IMR-90 (cell line): ENCODE measurements at places on chromosomes 7 and 10.

GRCh38 chr10:67818323-67818722 is 19.7 kb downstream of the DNAJC12 start:
- no peaks in the 10 kb centered on the region for H3K4me1 ChIP-seq
- no peak overlapping the region for H3K27ac ChIP-seq
- peak; percentile 44 for DNase-seq
- no peaks in the 10 kb centered on the region for H3K36me3 ChIP-seq
- H3K27me3 ChIP-seq = no peaks in the 10 kb centered on the region

DNA sequence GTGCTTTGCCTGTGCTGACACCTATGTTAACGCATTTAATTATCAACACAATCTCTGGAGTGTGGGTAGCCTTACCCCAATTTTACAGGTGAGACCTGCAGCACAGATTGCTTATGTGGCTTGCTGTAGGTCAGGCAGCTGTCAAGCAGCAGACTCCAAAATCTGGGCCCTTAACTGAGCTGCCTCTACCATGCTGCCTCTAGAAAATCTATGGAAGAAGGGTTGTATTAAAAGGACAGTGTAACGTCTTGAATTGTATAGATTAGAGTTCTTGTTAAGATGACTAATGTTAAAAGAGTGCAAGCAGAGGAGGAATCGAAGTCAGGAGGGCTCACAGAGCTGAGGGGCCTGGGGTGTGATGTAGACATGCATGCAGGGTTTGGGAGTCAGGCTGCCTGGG is 1.2 kb upstream of the PON3 start:
- H3K27me3 ChIP-seq = peaks cover 4% of the 10 kb centered on the region
- no peaks in the 10 kb centered on the region for H3K4me1 ChIP-seq
- no peak overlapping the region for H3K27ac ChIP-seq
- DNase-seq = no peak

DNA sequence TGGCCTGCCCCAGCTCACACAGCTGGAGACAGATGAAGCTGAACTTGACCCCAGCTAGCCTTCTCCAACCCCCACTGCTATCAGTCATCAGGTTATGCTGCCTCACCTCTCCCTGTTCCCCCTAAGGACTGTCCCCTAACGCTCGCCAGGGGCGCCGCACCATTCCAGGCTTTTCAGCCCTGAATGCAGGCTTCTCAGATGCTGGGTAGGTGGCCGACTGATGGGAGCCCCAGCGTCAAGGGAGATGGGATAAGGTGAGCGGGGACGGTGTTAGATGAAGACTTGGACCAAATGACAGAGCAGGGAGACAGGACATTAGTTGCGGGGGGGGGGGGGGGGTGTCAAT is 15.8 kb upstream of the OPALIN start:
- DNase-seq = no peak
- no peaks in the 10 kb centered on the region for H3K4me1 ChIP-seq
- H3K27me3 ChIP-seq = peaks cover 14% of the 10 kb centered on the region
- no peak overlapping the region for H3K27ac ChIP-seq
- no peaks in the 10 kb centered on the region for H3K36me3 ChIP-seq

DNA sequence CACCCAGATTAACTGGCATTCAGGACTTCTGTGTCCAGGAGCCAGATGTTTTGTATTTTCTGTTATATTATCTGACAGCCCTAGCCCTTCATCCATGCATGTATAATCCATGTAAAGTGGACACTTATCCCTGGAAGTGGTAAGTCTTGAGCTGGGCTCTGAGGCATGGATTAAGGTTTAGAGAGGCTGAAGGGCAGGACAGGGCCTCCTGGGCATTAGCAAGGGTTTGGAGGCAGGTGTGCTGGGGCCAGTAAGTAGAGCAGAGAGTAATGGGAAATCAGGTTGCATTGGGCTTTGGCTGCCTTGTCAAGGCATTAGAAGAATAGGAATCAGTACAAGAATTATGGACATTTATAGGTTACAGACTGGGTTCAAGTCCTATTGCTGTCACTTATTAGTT is 138.0 kb downstream of the DYNC1I1 start:
- no peaks in the 10 kb centered on the region for H3K36me3 ChIP-seq
- no peak overlapping the region for H3K27ac ChIP-seq
- no peak overlapping the region for H3K4me3 ChIP-seq
- H3K27me3 ChIP-seq = no peaks in the 10 kb centered on the region
- DNase-seq = no peak

GRCh38 chr10:12638103-12638502 is 288.8 kb downstream of the CAMK1D start:
- no peak overlapping the region for H3K4me3 ChIP-seq
- DNase-seq = peak; percentile 31
- H3K36me3 ChIP-seq = no peaks in the 10 kb centered on the region
- H3K27me3 ChIP-seq = no peaks in the 10 kb centered on the region
- H3K4me1 ChIP-seq = peaks cover 6% of the 10 kb centered on the region; the same call in 1 of the 2 replicates

DNA sequence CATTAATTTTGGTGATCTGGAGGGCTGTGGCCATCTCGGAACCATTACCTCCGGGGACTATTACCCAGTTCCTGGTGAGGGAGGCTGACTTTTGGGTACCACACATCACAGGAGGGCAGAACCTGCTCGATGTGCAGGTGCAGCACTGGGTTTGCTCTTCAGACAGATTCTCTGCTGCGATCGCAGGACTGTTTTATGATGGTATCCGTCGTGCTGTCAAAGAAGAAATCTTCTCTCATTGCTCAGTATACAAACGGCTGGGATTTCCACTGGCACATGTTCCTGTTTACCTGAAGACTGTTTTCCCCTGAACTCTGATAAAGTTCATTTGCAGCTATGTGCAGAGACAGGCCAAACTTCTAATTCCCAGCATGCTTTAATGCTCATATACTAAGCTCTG is 27.2 kb upstream of the SHH start:
- no peaks in the 10 kb centered on the region for H3K36me3 ChIP-seq
- no peak for DNase-seq
- no peaks in the 10 kb centered on the region for H3K4me1 ChIP-seq
- H3K27ac ChIP-seq = no peak overlapping the region
- no peak overlapping the region for H3K4me3 ChIP-seq

GRCh38 chr10:122258136-122259074 is 12.7 kb upstream of the BTBD16 start:
- no peaks in the 10 kb centered on the region; the same call in 1 of the 2 replicates for H3K36me3 ChIP-seq
- H3K27ac ChIP-seq = no peak overlapping the region
- no peaks in the 10 kb centered on the region for H3K27me3 ChIP-seq
- H3K4me3 ChIP-seq = no peak overlapping the region
- H3K4me1 ChIP-seq = peaks cover 6% of the 10 kb centered on the region; the same call in 1 of the 2 replicates
- peak; percentile 69 for DNase-seq

DNA sequence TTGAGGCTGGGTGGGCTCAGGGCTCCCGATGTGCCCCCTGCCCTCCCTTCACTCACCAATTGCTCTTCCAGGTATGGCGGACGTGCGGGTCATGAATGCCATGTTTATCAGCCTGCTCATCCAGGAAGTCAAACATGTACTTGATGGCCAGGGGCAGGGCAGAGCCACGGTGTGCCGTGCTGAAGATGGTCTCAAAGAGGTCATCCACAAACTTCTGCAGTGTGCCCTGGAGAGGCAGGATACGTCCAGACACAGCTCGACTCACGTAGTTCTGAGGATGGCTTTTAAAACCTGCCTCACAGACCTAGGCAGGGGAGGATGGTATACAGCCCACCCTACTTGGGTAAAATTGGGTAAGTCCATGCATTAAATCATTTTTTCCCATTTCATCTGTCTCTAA is 431.2 kb downstream of the PLXNA4 start:
- no peaks in the 10 kb centered on the region for H3K4me1 ChIP-seq
- no peaks in the 10 kb centered on the region for H3K36me3 ChIP-seq
- no peak overlapping the region for H3K27ac ChIP-seq
- DNase-seq = no peak
- H3K4me3 ChIP-seq = no peak overlapping the region
- H3K27me3 ChIP-seq = no peaks in the 10 kb centered on the region

- DNase-seq = no peak
- H3K36me3 ChIP-seq = no peaks in the 10 kb centered on the region
- H3K4me1 ChIP-seq = no peaks in the 10 kb centered on the region
- H3K27ac ChIP-seq = no peak overlapping the region
- no peak overlapping the region for H3K4me3 ChIP-seq
Observed at GRCh38 chr7:158446281-158446680, 141.3 kb downstream of the PTPRN2 start.

- no peak overlapping the region for H3K27ac ChIP-seq
- no peaks in the 10 kb centered on the region for H3K4me1 ChIP-seq
- DNase-seq = no peak
Observed at GRCh38 chr7:70098905-70099672, 500.8 kb downstream of the AUTS2 start.

DNA sequence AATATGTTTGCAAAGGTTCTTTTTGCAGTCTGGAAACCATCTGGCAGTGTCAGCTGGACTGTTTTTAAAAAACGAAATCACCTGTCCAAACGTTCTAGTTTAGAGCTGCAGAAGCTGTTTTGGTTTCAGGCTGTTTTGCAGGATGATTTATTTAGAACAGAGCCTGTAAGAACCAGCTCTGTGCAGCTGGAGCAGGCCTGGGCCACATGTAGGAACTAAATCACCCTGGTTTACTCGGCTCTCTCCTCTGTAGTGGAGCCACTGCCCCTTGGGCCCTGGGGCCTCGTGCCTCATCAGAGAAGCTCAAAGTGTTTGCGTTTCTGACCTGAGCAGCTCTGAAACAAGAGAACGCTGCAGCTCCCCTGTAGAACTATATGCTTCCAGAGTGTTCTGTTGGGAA is 142.5 kb downstream of the ACTR3B start:
- H3K4me3 ChIP-seq = no peak overlapping the region
- no peaks in the 10 kb centered on the region for H3K36me3 ChIP-seq
- no peaks in the 10 kb centered on the region for H3K4me1 ChIP-seq
- H3K27me3 ChIP-seq = no peaks in the 10 kb centered on the region
- no peak for DNase-seq

GRCh38 chr10:60992636-60993035 is 48.7 kb upstream of the RHOBTB1 start:
- H3K4me1 ChIP-seq = no peaks in the 10 kb centered on the region
- no peak overlapping the region for H3K27ac ChIP-seq
- H3K36me3 ChIP-seq = no peaks in the 10 kb centered on the region
- no peak overlapping the region for H3K4me3 ChIP-seq
- no peak for DNase-seq

GRCh38 chr7:24981171-24981951 is 1.4 kb upstream of the OSBPL3 start:
- H3K4me3 ChIP-seq = peak overlapping the region; percentile 65
- peaks cover 6% of the 10 kb centered on the region for H3K4me1 ChIP-seq
- H3K27ac ChIP-seq = peak overlapping the region; percentile 53
- H3K27me3 ChIP-seq = no peaks in the 10 kb centered on the region
- peak; percentile 67 for DNase-seq

- H3K4me1 ChIP-seq = peaks cover 5% of the 10 kb centered on the region
- DNase-seq = peak; percentile 63
- no peaks in the 10 kb centered on the region for H3K36me3 ChIP-seq
- H3K27me3 ChIP-seq = no peaks in the 10 kb centered on the region
Observed at GRCh38 chr10:58412502-58412961, 27.3 kb downstream of the TFAM start.

DNA sequence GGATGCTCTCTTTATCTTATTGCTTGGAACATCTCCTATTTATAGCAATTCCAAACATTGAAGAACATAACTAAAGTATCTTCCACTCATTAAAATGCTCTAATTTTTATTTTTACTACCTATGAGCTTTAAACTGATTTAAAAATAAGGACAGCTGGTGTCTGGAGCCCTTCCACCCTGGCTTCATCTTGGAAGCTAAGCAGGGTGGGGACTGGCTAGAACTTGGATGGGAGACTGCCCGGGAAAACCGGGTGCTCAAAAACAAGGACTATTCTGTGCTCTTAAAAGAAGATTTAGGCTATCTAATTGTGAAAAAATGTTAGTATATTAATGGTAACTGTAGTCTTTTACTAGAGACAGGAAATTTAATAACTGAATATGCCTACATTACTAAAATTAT is 69.2 kb downstream of the ARMC3 start:
- H3K27me3 ChIP-seq = peaks cover 17% of the 10 kb centered on the region
- peak; percentile 15 for DNase-seq
- no peak overlapping the region for H3K27ac ChIP-seq

DNA sequence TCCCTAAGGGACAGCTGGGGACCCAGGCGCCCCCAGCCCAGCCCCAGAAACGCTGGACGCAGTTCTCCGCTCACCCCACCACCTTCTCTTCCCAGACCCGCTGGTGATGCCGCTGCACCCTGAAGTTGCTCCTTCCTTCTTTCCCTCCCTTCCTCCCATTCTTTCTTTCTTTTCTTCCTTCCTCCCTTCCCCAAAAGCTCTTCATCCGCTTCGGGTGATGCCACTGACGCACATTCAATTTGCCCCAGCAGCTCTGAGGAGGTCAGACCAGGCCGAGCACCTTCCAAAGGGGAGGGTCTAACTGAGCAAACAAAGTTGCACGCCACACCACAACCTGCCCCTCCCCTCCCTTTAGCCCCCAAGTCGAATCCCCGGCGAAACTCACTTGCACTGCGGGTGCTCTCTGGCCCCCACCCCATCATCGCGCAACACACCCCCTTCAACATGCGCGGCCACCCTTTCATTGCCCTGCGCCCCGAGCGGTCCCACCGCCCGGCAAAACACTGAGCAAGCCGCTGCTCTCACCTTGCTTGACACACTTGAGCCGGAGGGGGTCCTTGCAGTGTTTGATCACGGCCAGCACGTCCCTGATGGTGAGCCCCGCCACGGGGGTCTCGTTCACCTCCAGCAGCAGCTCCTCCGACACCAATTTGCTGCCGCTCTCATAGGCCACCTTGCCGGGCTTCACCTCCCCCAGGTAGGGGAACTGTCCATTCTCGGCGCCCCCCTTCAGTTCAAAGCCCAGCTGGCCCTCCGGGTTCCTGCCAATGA is 787 bp downstream of the MAGI2 start:
- H3K27me3 ChIP-seq = no peaks in the 10 kb centered on the region
- peak; percentile 26 for DNase-seq
- H3K4me3 ChIP-seq = peak overlapping the region; percentile 54
- H3K36me3 ChIP-seq = peaks cover 4% of the 10 kb centered on the region; the same call in 1 of the 2 replicates

DNA sequence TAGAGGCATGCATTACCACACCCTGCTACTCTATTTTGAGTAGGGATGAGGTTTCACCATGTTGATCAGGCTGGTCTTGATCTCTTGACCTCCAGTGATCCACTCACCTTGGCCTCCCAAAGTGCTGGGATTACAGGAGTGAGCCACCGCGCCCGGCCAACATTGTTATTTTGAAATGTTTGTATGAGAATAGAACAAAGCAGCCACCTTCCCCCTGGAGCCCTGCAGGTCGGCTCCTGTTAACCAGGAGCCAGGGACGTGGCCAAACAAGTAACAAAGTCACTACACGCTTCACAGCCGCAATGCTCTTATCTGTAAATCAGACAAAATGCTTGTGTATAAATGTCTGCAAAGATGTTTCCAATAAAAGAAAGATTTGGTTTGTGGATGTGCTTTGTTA is 295.4 kb downstream of the CNTNAP2 start:
- H3K27ac ChIP-seq = no peak overlapping the region
- no peak for DNase-seq
- H3K36me3 ChIP-seq = no peaks in the 10 kb centered on the region
- no peak overlapping the region for H3K4me3 ChIP-seq

GRCh38 chr10:20166096-20166675 is 350.0 kb downstream of the PLXDC2 start:
- no peaks in the 10 kb centered on the region for H3K36me3 ChIP-seq
- no peaks in the 10 kb centered on the region for H3K27me3 ChIP-seq
- no peak overlapping the region for H3K4me3 ChIP-seq
- DNase-seq = no peak

GRCh38 chr10:76723844-76724243 is 913.8 kb downstream of the KCNMA1 start:
- H3K4me3 ChIP-seq = no peak overlapping the region
- peaks cover 6% of the 10 kb centered on the region for H3K27me3 ChIP-seq
- no peak for DNase-seq
- no peaks in the 10 kb centered on the region for H3K4me1 ChIP-seq
